Adrenal gland (tissue), 19 donors: ENCODE measurements at places on chromosomes 16 and 17. TPM values are rescaled to one million over a fixed set of nuclear protein-coding genes. Genes with fewer than 3 reads are reported as not detected.

GRCh38 chr17:13996276-13996675 lies 73.0 kb upstream of the COX10 start:
- H3K4me1 ChIP-seq, result peaks cover 7% of the 10 kb centered on the region
- no peak for DNase-seq
- no peaks in the 10 kb centered on the region for H3K27me3 ChIP-seq

DNA sequence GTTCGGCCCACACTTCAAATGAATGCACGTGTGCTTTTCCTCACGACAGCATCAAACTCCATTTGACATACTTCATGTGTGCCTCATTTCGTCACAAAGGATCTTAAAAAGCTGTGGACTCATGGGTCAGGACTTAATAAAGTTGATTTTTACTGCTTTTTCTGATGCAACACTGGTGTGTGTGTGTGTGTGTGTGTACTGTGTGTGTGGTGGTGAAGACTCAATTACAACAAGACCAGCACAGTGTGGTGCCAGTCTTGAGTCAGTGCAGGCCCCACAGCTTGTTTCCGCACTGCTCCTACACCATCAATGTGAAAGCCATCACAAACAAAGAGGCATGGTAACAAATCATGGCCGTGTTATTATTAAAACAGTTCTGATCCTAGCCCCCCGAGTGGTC lies 17.7 kb downstream of the CDIP1 start:
- H3K4me1 ChIP-seq, result peaks cover 16% of the 10 kb centered on the region
- H3K36me3 ChIP-seq, result no peaks in the 10 kb centered on the region
- no peak for DNase-seq

- H3K4me3 ChIP-seq, result no peak overlapping the region
- peaks cover 3% of the 10 kb centered on the region for H3K27me3 ChIP-seq
- DNase-seq, result no peak
- H3K4me1 ChIP-seq, result no peaks in the 10 kb centered on the region
- no peaks in the 10 kb centered on the region for H3K36me3 ChIP-seq
Observed at GRCh38 chr16:86914876-86915717, 336.7 kb downstream of the FOXL1 start.

DNA sequence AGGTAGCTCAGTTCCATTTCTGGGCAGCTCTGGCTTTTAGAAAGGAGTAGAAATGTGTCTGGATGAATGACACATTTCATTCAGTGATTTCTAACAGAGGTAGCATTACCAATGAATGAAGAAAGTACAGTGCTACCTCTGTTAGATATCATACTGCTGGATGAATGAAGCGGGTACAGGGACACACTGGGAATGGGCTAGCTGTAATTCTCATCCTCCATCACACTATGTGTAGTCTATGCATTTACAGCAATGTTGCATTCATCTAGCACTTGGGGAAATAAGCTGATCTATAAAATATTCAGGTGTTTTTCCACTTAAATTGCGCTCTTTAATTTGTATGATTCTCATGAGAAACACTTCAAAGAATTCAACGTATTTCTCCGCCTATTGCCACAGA lies 158.3 kb upstream of the IRX5 start:
- no peak overlapping the region for H3K4me3 ChIP-seq
- peaks cover 4% of the 10 kb centered on the region for H3K27me3 ChIP-seq
- H3K4me1 ChIP-seq, result no peaks in the 10 kb centered on the region
- no peak for DNase-seq
- no peaks in the 10 kb centered on the region for H3K36me3 ChIP-seq

ZMYND15 gene
- total RNA-seq, result 1.5 TPM
